ENCODE measurements at places on chromosomes 5 and 9.
A peak's percentile ranks its signal among the peaks of the same experiment; 100 is the strongest.

- no peak for DNase-seq
Observed at GRCh38 chr5:113367586-113367985, 67.2 kb downstream of the TSSK1B start.

DNA sequence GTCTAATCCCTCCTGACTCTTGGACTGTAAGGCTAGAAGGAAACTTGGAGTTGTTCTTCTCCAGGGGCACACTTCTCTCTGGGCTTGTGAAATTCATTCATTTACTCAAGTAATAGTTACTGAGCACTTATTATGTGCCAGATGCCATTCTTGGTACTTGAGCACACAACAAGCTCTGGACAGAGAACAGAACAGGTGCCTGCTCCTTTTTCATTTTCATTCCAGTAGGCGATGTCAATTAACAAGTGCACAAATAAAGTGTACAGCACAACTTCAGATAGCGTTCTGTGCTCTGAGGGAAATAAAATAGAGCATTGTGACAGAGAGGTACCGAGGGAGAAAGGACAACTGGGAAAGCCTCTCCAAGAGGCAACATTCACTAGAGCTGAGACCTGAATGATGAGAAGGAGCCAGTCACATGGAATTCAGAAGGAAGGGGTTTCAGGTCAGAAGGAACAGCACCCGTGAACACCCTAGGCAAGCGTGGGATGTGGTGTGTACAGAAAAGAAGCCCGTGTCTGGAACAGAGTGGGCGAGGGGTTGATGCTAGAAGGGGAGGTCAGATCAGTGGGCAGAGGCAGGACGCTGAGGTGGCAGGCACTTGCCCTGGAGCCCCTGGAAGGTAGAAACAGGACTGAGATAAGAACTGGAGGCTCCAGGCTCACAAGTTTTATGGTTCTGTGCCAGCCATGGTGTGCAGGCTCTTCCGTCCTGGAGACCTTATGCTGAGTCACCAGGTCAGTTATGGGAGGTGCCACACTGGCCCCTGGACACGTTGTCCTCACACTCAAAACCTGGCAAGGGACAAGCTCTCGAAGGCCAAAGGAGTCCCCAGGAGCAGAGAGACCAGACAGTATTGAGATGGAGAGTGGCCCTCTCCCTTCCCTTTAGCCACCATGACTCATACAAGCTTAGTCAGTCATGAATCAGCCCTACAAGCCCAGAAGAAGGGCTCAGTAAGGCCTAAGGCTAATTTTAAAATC is 7.2 kb upstream of the ABLIM3 start:
- DNase-seq = no peak

DNA sequence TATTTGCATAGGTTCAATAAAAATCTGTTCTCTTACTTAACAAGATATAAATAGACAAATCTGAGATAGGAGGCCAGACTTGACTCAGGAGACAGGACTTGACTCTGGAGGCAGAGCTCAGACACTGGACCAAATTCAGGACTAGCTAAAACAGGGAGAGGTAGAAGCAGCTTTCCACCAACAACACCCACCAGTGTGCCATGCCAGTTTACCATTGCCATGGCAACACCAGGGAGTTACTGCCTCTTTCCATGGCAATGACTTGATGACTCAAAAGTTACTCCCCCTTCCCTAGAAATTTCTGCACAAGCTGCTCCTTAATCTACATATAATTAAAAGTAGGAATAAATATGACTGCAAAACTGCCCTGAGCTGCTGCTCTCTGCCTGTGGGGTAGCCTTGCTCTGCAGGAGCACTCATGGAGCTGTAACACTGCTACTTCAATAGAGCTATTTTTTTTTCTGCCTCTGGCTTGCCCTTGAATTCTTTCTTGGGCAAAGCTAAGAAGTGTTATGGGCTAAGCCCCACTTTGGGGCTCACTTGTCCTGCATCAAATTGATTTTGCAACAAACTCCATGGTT is 473.0 kb downstream of the PLK2 start:
- peak; percentile 75 for DNase-seq

- DNase-seq = peak; percentile 6
Observed at GRCh38 chr5:128201065-128201926, 117.7 kb downstream of the SLC12A2 start.

DNA sequence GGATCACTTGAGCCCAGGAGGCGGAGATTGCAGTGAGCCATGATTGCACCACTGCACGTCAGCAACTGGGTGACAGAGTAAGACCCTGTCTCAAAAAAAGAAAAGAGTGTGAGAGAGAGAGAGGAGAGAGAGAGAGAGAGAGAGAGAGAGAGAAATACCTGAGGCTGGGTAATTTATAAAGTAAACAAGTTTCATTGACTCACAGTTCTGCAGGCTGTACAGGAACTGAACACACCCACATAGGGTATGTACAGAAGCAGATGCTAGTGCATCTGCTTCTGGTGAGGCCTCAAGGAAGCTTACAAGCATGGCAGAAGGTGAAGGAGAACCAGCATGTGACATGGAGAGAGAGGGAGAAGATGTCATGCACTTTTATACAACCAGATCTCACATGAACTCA is 46.4 kb upstream of the CHD1 start:
- no peak for DNase-seq

- no peak for DNase-seq
Observed at GRCh38 chr5:83354958-83355357, 116.6 kb upstream of the VCAN start.

DNA sequence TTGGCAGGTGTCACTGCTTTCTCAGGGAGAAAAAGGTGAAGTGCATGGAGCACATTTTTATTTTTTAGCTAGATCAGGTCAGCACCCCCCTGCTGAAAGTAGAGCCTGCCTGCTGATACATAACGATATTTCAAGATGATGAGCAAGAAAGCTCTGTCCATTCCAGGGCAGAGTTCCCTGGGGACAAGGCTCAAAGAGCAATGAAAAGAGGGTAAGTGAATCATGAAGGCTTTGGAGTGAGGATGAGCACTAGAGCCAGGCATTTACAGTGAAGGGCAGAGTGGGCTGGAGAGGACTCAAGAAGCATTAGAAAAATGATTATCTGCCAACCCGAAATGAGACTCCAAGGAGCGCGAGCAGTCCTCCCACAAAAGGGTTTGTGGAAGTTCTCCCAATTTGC is 345.7 kb downstream of the TLE4 start:
- no peak for DNase-seq

DNA sequence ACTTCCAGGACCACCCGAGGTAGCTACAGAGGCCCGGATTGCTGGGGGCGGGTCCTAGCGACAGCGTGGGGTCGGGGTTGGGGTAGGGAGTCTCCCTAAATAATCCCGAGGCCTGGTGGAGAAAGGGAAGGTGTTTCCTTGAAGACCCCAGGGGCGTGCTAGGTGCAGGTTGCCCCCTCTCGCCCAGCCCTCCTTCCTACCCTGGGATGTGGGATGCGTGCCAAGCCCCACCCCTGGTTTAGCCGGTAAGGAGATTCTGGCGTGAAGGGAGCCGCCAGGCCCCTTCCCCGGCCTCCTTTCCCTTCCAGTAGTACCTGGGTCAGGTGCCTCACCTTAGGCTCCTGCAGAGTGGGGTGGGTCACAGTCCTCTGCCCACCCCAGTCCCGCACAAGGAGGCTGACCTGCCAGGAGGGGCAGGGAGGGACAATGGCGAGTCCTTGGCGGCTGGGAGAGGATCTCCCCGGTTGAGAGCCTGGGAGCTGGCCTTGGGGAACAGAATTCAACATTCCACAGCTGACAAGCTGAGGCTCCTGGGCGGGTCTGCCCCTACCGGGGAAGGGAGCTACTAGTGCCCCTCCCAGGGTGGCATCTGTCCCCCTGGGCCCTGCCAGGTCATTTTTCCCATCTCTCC is 674 bp downstream of the TSPAN17 start:
- peak; percentile 22 for DNase-seq

DNA sequence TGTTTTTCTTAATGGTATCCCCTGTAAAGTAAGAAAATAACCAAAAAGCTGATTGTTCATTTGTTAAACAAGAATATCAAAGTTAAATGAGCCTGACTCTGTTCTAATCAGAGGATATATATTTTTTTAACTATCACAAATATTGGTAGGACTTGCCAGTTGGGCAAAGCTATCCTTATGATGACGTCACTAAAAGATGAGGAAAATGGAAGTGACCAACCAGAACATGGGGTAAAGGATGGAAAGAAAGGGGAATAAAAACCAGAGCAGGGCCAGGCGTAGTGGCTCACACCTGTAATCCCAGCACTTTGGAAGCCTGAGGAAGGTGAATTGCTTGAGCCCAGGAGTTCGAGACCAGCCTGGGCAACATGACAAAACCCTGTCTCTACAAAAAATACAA is 811.6 kb upstream of the DMAC1 start:
- DNase-seq = no peak

GRCh38 chr9:86176468-86176867 is 77.1 kb upstream of the GOLM1 start:
- no peak for DNase-seq

DNA sequence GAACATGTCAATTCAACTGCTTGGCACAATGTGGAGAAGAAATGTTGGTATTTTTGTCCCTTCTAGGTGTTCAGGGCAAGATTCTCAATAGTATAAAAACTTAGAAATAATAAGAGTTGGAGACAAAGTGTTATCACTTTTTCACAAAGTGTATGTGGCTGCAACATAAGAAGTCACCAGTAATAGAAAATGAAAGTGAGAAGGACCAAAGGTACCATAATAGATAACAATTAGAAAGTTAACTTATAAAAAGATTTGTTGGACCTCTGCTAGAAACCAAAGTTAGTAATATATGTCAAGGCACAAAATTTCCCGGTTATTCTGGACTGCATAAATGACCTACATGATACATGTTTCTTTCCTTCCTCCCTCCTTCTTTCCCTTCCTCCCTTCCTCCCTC is 1535.3 kb downstream of the EFNA5 start:
- DNase-seq = no peak

GRCh38 chr9:83451308-83451707 is 86.9 kb downstream of the FRMD3 start:
- DNase-seq = no peak

GRCh38 chr9:712643-713042 is 128.9 kb upstream of the DMRT1 start:
- DNase-seq = no peak

Measured in nucleus accumbens (tissue), 56 donors.